CD4-positive, alpha-beta T cell treated with Interleukin-10 for 1 hour (primary cell): ENCODE measurements at places on chromosomes 12 and 14.

DNA sequence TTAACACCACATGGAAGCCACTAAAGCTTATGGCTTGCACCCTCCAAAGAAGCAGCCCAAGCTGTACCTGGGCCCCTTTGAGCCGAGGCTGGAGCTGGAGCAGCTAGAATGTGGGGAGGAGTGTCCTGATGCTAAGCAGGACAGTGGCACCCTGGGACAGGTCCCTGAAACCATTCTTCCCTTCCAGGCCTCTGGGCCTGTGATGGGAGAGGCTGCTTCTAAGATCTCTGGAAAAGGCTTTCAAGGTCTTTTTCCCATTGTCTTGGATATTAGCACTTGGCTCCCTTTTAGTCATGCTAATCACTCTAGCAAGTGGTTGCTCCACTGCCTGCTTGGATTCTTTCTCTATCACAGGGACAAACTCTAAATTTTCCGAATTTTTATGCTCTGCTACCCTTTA, 40.9 kb downstream of the OSBPL8 start:
- DNase-seq, result no peak

DNA sequence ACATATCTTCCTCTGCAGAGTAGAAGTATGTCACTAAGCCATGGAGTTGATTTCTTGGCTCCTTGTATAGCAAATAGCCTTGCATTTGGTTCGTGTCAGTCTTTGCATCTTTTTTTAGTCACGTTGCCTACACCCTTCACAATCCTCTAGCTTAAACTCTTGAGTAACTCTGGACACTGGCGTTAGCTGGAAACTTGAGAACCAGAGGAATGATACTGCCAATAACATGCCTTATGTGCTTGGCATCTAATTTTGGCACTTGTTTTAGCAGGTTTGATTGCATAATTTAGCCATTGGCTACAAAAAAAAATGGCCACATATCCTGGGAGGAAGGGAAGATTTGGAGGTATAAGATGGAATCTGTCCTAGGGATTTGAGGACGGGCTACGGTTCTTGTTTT, 136.2 kb downstream of the ETV6 start:
- no peak for DNase-seq

GRCh38 chr12:28127455-28127854, 62.8 kb upstream of the CCDC91 start:
- DNase-seq, result no peak

- no peak for DNase-seq
Measured at GRCh38 chr12:52672321-52672933, 7.8 kb downstream of the KRT1 start.

GRCh38 chr12:1716215-1716862, 25.5 kb downstream of the ADIPOR2 start:
- DNase-seq, result no peak

GRCh38 chr12:15602051-15602672, 187.0 kb downstream of the EPS8 start:
- DNase-seq, result no peak

DNA sequence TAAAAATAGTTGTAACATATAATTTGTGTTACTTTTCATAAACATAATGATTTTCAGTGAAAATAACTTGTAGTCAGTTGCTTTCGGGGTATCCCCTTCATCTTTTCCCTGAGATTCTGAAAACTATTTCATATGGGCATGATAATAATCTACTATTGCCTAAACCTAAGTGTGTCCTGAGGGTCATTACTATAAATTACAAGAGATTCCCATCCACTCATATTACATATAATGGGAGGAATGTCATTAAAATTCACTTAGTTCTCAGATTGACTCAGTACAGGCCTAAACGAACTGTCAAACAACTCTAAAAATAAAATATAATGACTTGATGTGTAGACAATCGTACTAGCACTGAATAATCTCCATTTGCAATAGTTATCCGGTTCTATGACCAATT, 72.7 kb downstream of the PTPRR start:
- DNase-seq, result no peak

- no peak for DNase-seq
Measured at GRCh38 chr12:95237315-95237714, 19.7 kb downstream of the VEZT start.

DNA sequence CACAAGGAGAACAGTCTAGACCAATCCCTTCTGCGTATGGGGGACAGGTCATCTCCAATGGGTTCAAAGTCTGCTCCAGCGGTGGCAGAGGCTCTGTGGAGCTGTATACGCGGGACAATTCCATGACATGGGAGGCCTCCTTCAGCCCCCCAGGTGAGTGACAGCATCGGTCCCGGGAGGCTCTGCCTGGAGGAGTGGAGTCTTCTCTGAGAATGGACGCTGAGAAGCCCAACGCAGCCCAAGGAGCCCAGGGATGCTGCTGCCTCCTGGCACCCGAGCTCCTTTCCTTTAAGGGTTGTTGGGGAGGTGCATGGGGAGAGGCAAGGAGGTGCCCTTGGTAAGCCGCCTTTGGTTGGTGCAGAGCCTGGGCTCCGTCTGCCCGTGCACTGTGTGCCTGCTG, 28.2 kb downstream of the ADGRD1 start:
- no peak for DNase-seq

GRCh38 chr14:74491956-74492775, 939 bp downstream of the NPC2 start:
- peak; percentile 24 for DNase-seq

- DNase-seq, result no peak
Measured at GRCh38 chr12:896031-896430, 53.5 kb downstream of the RAD52 start.
